ENCODE measurements at places on chromosomes 11 and 22.
A peak's percentile ranks its signal among the peaks of the same experiment; 100 is the strongest.

DNA sequence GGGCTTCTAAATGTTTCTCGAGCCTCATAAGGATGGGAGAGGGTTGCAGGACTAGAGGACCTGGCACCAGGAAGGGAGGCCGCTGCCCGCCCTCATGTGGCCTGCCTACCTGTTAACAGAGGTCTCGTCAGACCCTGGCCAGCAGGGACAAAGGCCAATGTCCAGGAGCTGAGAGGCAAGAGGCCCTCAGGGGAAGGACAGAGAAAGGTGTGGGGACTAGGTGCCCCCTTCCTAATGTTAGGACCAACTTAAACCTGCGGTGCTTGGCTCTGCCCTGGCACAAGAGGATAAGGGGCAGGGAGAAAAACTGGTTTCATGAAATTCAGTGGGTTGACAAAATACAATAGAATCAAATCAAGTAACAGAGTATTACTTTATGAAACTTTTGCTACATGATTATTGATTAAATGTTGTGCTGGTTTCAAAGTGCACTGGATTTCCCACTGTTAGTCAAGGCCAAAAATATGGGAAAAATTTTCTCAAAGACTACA, 20.0 kb upstream of the SYT12 start:
- no peak for DNase-seq

- DNase-seq = no peak
These were observed 18.1 kb downstream of the MCM5 start for GRCh38 chr22:35418088-35418487.

GRCh38 chr11:108912581-108912980, 247.7 kb downstream of the DDX10 start:
- no peak for DNase-seq

DNA sequence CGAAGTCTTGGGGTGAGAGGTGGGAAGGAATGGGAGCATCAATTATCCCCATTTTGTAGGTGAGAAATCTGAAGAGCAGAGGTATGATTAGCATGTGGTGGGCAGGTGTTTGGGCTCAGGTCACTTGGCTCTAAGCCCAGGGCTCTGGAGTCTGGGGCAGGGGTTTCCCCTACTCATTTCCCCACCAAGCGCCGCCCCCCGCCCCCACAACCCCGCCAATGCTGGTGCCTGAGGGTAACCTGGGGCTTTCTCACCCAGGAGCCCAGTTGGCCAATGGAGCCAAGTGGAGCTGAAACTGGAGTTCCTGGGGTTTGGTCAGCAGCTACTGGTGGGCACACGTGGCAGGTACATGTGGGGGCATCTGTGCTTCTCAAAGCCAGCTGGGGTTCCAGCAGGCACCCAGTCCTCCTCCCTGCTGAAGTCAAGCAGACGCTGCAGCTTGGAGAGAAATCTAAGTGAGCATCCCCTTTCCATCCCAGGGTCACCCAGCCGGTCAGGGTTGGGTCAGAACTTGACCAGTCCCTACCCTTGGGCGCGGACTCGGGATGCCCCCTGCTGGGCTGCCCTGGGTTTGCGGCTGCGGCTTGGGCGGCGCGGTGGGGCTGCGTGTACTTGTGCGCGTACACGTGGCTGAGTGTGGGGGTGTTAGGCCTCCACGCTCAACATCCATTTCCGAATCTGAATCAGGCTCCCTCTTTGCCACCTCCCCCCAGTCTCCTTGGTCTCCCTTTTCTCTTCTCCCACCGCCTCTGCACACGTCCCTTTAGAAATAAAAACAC, 1.7 kb upstream of the CHRM1 start:
- no peak for DNase-seq

DNA sequence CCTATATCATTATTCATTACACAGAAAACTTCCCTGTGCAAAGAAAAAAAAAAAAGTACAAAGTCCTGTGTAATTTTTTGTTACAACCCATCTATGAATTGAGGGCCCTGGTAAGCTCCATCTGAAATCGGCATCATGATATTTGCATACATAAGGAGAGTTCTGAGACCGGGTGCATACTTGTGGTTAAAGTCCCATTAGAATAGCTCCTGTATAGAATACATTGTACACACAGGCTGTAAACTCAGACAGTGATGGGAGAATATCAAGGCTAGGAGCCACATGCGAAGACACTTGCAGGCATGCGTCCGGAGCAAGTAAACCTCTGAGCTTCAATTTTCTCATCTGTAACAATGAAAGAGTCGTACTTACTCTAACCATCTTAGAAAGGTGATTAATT, 353.2 kb downstream of the ETS1 start:
- DNase-seq = no peak

GRCh38 chr22:37258005-37258752, 14.1 kb upstream of the RAC2 start:
- DNase-seq = no peak

DNA sequence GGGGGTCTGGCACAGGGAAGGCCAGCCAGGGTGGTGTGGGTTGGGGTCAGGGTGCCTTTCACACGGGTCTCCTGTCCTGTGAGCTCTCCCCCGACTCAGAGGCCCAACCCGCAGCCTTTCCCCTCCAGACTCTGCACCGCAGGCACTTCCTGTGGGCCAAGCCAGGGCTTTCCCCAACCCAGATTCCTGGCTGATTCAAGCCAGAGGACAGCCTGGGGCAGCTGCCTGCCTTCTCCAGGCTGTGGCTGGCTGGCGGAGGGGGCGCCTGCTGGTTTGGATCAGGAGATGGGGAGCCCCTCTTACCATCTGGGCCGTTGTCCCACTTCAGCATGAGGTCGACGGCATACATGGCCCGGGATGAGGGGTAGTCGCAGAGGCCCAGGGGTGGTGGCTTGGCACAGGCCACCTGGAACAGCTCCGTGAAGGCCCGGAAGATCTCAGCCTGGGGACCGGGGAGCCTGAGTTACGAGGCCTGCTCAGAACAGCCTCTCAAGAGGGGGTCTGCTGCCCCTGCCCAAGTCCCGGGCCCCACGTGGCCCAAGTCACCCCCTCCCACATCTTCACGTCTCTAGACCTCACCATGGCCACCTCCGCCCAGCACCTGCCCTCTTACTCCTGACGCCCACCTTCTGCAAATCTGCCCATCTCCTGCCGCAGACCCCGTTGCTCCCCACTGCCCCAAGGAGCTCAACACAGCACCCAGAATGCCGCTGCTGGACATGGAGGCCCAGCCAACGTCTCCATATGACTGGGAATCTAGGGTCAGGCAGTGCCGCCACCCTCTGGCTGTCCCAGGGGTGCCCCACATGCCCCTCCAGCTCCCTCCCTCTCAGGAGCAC, 17.3 kb downstream of the TSPO start:
- no peak for DNase-seq

GRCh38 chr11:47351156-47352126, 1.1 kb downstream of the MYBPC3 start:
- no peak for DNase-seq

DNA sequence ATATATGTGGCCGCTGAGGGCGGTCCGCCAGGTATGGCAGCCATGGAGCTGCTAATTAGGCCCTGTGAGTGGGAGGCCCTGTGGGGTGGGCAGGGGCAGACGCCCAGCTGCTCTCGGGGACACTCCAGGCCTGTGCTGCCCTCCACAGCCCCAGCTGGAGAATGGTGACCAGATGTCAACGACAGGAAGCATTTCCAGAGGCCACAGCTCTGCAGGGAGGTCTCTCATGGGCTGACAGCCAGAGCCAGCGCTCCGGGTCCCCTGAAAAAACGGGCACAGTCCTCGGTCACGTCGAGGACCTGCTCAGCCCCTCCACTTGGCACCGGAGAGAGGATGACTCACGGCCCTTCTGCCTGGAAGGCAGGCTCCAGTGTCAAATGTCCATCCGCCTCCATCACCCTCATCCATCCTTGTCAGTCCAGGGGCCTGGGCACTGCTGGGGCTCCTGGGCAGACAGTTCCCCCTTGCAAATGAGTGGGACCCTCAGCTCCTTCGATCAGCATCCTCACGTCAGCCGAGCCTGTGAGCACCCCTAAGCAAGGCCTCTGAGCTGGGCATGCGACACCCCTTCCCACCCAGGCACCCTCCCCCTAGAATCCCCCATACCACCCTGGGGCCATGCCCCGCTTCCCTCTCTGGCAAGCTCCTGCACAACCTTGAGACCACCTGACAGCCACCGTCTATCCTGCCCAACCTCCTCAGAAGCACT, 1.9 kb downstream of the BID start:
- no peak for DNase-seq

GRCh38 chr11:63970902-63971301, 3.5 kb upstream of the COX8A start:
- DNase-seq = no peak

DNA sequence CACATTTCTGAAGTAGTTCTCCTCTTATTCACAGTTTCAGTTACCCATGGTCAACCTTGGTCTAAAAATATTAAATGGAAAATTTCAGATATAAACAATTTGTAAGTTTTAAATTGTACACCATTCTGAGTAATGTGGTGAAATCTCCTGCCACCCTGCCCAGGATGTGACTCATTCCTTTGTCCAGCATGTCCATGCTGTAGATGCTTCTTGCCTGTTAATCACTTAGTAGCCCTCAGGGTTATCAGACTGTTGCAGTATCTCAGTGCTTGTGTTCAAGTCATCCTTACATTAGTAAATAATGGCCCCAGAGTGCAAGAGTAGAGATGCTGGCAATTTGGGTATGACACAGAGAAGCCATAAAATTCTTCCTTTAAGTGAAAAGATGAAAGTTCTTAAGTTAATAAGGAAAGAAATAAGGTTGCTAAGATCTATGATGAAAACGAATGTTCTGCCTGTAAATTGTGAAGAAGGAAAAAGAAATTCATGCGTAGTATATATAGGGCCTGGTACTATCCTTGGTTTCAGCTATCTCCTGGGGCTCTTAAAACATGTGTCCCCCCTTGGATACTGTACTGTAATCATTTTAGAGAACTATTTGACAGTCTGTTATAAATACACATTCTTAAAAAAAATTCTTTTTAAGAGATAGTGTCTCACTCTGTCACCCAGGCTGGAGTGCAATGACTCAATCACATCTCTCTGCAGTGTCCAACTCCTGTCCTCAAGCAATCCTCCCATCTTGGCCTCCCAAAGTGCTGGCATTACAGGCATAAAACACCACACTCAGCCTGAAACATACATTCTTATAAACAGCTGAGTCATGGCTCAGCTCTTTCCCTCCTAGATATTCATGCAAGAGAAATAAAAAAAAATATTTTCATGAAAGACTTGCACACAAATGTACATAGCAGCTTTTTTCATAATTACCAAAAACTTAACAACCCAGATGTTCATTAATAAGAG, 31.3 kb downstream of the MTNR1B start:
- no peak for DNase-seq

DNA sequence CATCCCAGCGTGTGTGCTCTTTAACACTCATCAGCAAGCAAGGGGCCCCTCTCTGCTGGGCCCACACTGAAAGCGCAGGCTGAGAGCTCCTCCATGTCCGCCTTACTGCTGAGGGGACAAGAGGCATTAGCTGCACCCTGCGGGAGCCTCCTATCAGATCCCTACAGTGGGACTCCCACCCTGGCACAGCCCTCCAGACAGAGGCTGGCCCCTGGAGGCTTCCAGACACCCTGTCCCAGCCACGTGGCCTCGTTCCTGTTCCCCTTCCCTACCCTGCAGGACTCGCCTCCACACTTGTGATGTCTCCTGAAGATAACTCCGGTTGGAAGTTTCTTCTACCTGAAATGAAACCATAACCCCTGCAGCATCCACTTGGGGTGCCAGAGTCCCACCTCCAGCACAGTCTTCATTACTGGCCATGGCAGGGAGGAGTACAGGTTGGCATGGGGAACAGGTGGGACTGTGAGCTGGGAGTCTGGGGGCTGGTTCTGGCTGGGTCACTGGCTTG, 5.0 kb upstream of the SH3BP1 start:
- no peak for DNase-seq

DNA sequence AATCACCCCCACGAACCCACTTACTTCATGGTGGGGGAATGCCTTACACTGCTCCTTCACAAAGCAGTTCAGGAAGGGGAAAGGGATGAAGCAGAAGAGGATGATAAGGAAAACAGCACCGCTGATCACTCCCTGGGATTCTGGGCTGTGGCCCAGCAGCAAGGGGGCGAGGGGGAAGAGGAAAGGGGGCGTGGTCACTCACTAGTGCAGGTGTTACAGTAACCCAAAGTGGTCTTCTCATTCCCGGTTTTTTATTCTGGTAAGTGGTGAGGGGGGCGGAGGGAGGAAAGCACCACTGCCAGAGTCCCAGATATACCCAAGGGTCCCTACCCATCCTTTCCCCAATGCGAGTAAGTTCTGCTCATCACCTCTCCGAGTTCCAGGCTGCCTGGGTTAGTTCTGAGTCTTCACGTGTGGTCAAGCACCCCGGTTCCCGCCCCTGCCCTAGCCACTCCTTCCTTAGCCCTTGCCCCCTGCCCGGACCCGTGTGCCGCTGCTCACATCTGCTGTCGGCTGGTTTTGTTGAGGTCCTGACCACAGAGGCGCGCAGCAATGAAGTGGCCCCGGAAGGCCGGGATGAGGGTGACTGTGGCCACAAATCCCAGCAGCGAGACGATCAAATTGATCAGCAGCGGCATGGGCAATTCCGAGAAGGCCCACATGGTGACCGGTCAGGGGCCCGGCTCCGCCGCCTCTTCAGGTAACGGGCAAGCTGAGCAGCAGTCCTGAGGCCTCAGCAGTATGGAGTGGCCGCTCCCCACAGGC, 477 bp downstream of the DPAGT1 start:
- no peak for DNase-seq

- DNase-seq = no peak
These were observed 7.1 kb downstream of the RRP8 start for GRCh38 chr11:6596239-6596877.

GRCh38 chr11:70064726-70065317, 13.3 kb upstream of the ANO1 start:
- DNase-seq = peak; percentile 67

GRCh38 chr11:63847363-63847762, 8.5 kb downstream of the MARK2 start:
- DNase-seq = no peak

GRCh38 chr11:6300325-6300724, 20.0 kb downstream of the CAVIN3 start:
- no peak for DNase-seq

- DNase-seq = no peak
These were observed 9.4 kb upstream of the SAMM50 start for GRCh38 chr22:43945632-43946383.

GRCh38 chr11:107676336-107677057, 35.4 kb downstream of the SLN start:
- DNase-seq = no peak

DNA sequence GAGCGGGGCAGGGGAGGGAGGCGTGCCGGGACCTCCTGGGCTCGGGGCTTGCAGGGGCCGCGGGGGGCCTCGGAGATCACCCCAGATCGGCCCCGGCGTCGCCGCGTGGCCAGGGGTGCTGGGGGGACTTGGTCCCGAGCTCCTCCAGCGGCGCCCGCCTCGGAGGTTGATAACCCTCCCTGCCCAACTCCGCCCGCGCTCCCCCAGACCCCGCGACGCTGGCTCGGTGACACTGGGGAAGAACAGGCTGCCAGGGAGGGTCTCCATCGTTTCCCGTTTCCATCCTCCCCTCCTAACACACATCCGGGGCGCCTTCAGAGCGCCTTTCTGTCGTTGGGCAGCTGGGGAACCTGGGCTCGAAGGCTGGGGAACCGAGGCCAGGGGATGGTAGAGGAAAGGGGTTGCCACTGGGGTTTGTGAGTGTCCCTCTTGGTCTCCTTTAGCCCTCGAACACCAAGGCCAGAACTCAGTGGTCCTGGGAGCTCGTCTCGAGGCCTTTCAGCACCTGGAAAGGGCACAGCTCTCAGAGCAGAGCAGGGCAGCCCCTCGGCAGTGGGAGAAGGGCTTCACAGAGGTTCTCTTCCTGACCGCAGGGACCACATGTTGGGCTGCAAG, 431 bp downstream of the SLC37A2 start:
- DNase-seq = no peak
